Stimulated activated memory B cell treated with anti-CD40 and anti-IgM and Interleukin-4, amounts not matched to agents 10 μg/mL and 1 μg/mL and 100 μg/mL, for 72 hours (primary cell): ENCODE measurements at places on chromosomes 7 and 10.

DNA sequence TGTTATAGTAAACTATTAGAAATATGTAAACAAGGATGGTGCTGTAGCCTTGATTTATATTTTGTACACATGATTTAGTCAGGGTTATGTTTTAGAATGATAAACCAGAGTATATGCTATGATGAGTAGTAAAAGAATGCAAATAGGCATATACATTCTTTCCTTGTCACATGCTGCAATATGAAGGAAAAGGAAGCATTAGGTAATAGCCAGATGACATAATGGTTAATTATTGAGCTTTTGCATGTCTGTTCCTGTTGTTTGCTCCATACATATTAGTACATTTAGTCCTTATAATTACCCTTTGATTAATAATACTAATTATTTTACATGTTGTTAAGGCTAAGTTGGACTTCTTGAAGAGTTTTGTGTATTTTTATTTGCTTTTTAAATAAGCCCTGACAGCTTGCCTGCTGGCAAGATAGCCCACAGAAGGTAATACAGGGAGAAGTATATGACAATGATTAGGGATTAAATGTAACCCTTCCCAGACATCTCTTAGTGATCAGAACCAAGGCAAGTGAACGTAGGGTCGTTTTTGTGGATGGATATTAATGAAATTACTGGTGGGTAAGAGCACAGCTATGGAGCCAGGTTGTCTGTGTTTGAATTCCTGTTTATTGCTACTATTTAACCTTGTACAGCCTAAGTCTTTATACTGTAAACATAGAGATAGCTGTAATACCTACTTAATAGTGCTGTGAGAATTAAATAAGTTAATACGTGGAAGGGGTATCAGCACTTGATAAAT is 68.4 kb downstream of the PHTF2 start:
- no peak for ATAC-seq

- ATAC-seq = no peak
Observed at GRCh38 chr10:72846238-72846637, 47.3 kb upstream of the OIT3 start.

DNA sequence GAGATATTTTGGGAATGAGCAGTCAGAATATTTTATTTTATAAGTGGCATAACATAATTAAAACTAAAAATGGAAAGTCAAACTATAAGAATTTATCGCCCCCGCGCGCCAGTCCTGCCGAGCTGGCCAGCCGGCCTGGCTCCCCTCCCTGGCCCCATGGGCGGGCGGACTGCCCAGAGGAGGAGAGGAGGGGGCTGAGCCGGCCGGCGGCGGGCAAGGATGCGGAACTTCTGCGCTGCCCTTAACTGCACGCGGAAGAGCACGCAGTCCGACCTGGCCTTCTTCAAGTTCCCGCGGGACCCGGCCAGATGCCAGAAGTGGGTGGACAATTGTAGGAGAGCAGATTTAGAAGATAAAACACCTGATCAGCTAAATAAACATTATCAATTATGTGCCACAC is 96.8 kb downstream of the DKK1 start:
- ATAC-seq = no peak

- peak; percentile 57 for ATAC-seq
Observed at GRCh38 chr7:87816389-87816788, 59.8 kb downstream of the SLC25A40 start.

GRCh38 chr10:1050554-1050953 is 1.6 kb upstream of the IDI1 start:
- no peak for ATAC-seq

DNA sequence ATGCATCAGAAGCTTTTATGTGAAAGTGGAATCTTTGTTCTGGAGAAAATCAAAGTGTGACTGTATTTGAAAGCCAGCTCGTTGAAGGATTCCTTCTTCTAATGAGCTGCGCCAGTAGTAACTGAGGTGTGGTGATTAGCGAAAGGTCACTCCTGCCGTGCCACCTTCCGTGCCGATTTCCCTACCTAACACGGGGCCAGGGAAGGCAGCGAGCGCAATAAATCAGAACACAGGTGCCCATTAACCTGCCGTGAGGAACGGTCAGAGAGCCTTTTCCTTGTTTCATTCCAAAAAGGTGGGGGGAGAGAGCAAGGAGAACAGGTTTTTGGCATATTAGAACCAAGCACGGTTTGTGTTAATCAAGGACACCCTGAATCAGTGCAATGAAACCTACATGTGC is 258.0 kb downstream of the CELF2 start:
- ATAC-seq = no peak

- ATAC-seq = no peak
Observed at GRCh38 chr10:2898509-2898860, 168.9 kb upstream of the PFKP start.

DNA sequence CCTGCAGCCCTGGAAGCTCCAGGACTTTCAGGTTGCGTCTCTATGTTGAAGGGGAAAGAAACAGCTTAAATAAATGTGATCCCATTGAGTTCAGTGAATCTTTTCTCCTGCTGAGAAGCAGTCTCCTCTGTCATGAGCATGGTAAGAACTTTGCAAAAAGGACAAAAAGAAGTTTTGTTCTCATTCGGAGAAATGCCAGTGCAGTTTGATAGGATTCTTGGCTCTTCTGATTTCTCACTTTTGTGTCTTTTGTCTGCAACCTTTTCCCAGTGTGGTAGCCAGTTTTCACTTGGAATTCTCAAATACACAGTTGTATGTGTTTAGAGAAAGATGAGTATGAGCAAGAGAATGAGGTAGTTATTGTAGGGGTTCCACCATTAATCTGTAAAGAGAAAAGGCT is 64.3 kb downstream of the AP3M1 start:
- ATAC-seq = no peak

DNA sequence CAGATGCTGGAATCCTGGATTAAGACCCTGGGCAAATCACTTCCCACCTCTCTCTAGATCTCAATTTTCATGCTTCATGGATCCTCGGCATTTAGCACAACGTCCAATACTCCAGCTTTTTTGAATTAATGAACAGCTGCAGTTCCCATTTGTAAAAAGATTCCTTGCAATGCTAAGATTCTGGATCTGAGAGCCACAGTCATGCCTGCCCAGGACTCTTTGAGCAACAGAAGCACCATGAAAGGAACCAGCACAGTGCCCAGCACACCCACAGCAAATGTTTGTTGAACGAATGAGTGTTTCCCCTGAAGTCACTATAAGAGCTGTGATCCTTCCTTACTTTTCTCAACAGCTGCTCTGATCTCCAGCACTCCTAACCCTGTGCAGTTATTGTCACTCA is 20.8 kb upstream of the DDIT4 start:
- ATAC-seq = no peak

GRCh38 chr10:86098187-86098881 is 268.3 kb downstream of the GRID1 start:
- no peak for ATAC-seq

GRCh38 chr10:74056050-74056818 is 58.3 kb downstream of the VCL start:
- peak; percentile 80 for ATAC-seq

- ATAC-seq = peak; percentile 80
Observed at GRCh38 chr10:123537188-123537961, 128.8 kb upstream of the GPR26 start.

DNA sequence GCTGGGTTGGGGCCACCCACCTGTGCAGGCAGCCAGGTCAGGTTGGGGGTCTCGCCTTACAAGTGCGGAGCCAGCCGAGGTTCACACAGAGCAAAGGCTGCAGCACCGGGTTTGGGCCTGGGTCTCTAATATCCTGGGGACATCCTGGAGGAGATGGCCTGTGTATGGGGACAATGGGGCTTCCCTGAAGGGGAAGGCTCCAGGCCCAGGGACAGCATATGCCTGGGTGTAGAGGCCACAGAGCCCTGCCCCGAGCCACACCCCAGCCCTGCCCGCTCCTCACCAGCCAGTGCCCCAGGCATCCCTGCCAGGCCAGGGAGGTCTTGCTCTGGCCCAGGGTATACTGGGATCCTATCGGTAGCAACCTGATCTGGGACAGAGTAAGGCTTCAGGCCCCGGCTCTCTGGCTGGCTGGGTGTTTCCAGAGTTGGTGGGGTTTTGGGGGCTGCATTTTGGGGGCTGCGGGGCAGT is 9.1 kb downstream of the TTYH3 start:
- no peak for ATAC-seq

DNA sequence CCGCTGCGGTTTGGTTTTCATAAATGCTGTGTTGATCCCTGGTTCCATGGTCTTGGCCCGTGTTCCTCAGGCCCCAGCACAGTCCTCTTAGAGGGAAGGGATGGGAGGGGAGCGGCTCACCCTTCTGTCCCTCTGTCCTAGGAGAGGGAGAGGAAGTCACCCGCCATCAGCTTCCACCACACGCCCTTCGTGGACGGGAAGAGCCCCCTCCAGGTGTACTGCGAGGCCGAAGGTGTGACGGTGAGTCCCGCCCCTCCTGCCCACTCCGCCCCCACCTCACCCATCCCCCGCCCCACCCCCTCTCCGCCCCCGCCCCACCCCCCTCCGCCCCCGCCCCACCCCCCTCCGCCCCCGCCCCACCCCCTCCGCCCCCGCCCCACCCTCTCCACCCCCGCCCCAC is 37.5 kb upstream of the DPYSL4 start:
- no peak for ATAC-seq

- no peak for ATAC-seq
Observed at GRCh38 chr10:101575580-101576210, 12.4 kb downstream of the POLL start.

DNA sequence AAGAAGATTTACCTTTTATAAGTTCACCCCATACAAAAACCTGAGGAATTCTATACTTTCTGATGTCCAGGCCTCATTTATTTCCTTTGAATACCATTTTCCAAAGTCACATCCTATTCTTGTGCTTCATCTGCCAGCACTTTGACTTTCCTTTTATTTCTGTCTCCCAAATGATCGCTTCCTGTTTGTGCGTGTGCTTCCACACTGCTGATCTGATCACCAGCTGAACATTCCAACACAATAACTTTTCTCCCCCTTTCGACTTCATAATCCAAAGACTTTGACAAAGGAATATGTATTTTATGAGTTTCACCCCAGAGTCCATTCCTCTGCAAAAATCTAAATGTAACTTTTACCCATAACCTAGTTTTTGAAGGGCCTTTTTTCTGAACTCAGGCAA is 3.1 kb downstream of the ELAPOR2 start:
- ATAC-seq = no peak

GRCh38 chr7:156606691-156607331 is 33.8 kb upstream of the RNF32 start:
- ATAC-seq = peak; percentile 71

DNA sequence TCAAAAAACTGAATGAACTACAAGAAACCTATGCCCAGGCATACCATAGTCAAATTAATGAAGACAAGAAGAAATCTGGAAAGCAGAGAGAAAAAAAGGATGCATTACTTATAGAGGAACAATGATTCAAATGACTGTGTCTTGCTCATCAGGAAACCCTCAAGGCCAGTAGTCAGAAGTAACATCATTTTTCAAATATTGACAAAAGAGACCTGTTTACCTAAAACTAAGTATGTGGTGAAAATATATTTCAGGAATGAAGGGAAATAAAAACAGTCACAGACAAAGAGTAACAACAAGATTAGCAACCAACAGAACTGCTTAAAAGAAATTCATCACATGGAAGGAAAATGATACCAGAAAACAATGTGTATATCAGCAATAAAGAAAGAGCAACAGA is 128.4 kb downstream of the ALOX5 start:
- no peak for ATAC-seq
